Brain (organoid and tissue), 16 donors: ENCODE measurements at places on chromosomes 2 and 18.
A peak's percentile ranks its signal among the peaks of the same experiment; 100 is the strongest.

DNA sequence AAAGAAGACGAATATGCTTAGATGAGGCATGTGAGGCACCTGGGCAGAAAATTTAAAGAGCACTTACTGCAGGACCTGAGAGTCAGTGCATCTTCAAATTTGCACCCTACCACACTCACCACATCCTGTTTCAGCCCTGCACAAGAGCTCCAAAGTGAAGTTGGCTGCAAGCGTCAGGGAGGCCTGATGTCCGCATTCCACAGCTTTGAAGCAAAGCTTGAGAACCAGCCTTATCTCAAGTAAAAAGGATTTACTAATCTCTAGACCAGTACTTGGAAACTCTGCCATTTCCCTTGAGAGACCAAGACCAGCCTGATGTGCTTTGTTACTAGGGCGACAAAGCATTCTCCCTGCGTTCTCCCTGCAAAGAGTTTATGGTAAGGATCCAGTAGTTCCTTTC is 3.4 kb upstream of the ASNSD1 start:
- DNase-seq: no peak

DNA sequence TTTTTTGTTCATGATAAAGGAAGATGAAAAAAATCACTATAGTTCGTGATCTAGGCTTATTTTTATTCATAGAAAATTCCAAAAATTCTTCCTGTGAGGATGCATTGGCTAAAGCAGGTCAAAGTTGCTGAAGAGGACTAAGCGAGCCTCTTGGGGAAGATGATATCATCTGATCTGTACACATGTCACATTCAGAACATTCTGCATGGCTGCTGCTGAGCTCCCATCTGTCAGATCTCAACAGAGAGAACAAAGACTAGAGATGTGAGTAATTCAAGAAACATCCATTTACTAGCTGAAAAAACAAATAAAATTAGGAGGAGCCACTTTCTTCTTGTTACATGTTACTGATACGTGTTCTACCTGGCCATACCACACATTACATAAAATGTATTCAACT is 518.6 kb upstream of the FSIP2 start:
- peak; percentile 39 for DNase-seq

- no peak for DNase-seq
These were observed 43.4 kb upstream of the TNFRSF11A start for GRCh38 chr18:62281684-62282083.

DNA sequence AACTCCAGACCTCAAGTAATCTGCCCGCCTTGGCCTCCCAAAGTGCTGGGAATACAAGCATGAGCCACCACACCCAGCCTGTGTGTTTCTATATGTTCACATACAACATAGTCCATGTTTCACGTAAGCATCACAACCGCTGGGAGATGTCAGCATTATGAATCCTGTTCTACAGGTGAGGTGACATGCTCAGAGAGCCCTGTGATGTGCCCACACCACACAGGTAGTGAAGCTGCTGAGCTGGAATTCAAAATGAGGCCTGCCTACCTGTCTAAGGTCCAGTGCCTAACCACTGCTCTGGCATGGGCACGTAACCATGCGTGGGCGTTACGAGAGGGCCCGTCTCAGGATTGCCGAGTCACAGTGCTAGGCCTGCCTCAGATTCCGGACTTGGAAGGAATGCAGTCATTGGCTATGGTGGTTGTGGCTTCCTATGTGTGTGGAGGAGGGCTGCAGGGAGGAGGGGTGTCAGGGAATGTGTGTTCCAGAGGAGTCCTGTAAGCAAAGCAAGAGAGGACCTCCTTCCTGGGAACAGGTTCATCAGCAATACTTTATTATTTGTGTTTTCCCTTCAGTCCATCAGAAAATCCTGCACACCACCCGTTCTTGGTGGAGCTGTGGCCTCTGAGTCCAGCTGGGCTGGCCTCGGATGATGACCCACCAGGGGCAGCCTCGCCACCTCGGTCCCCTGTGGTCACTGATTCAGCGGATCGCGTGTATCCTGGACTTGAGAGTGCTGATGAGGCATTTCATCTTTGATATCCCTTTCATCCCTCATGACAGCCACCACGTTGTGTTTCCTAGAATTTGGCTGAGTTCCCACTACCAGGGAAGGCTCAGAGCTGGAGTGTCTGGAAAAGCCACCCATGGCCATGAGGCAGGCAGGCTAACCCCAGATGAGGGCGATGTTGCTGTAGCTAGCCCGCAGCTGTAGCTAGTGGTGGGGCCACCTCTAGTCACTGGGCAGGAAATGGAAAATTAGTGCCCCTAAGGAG is 31.1 kb downstream of the HK2 start:
- DNase-seq: no peak
